ENCODE measurements at places on chromosomes 16 and 17.
A peak's percentile ranks its signal among the peaks of the same experiment; 100 is the strongest.

GRCh38 chr16:68707340-68708152 lies 29.5 kb upstream of the CDH1 start:
- no peak for DNase-seq

DNA sequence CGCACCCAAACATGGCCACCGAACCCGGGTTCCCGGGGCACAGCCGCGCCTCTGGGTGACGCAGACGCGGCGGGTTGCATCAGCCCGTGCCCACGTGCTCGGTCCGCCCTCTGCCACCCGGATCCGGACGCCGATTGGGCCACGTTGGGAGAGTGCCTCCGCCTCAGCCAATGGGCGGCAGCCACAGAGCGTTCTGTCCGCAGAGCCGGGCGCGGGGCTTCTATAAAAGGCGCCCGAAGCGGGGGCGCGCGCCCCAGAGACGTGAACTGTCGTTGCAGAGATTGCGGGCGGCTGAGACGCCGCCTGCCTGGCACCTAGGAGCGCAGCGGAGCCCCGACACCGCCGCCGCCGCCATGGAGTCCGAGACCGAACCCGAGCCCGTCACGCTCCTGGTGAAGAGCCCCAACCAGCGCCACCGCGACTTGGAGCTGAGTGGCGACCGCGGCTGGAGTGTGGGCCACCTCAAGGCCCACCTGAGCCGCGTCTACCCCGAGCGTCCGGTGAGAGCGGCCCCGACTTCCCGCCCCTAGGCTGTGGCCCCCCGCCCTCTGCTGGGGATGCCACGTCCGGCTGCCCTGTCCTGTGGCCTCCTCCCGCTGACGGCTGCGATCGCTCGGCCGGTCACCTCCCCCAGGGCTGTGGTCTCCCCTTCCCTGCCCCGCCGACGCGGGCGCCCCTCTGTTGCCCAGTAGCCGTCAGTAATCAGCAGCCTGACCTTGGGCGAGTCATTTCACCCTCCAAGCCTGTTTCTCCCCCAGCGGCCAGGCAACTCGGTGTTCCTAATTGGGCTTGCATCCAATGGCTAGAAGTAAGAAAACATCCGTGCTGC lies at the start of gene HERPUD1:
HERPUD1 (plus strand) TSS at position 251 of the 829 bp plus-strand sequence; CDS start at position 354, 103 bp downstream.
- DNase-seq: peak; percentile 92

GRCh38 chr16:27973678-27974077 lies 89.8 kb downstream of the GSG1L start:
- no peak for DNase-seq

GRCh38 chr16:82638095-82638798 lies 11.5 kb downstream of the CDH13 start:
- no peak for DNase-seq

- DNase-seq: peak; percentile 82
These were observed 65.2 kb downstream of the CYTH1 start for GRCh38 chr17:78716814-78717393.

DNA sequence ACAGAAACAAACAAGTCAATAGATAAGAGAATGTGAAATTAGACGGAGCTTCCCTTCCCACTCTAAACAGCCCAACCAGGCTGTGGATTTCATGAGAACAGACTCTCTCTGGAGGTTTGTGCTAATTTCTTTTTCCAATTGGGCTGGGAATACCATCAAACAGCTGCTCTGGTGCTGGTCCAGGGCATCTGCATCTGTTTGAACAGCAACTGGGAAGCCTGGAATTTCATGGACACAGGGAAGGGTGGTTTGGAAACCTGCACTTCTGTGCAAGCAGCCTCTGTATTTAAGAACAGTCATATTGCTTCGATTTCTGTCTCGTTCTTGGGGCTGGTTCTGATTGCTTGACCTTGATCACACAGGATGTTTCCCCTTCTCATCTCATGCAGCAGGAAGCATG lies 88.7 kb downstream of the FOXL1 start:
- DNase-seq: no peak

DNA sequence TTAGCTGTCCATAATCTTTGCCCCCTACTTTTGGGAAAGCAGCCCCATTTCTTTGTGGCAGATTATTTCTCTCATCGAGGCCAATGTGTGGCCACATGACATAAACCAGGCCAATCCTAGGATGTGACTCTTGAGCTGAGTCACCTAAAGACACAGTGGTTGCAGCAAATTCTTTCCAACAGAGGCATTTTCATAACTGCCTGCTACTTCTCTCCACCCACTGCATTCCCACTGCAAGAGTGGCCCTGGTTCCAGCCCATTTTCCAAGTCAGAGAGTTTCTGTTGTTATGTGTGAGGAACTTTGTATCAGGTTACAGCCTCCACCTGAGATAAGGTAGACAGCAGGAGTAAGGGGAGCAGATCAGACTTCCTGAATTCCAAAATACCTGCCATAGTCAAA lies 195.2 kb downstream of the RGS9 start:
- no peak for DNase-seq

DNA sequence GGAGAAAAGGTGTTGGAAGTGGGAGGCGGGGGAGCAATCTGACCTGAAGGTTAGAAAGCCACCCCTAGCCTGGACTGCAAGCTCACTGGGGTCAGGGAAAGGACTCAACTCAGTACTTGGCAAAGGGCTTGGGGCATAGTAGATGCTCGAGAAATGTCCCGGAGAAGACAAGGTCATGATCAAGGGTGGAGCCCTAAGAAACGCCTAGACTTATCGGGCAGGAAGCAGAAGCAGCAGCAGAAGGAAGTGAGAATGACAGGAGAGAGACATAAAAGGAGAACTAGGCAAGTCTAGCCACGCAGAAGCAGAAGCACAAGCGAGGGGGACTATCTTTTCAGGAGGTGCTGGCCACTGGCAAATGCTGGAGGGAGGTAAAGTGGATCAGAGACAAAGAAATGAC lies 10.2 kb downstream of the COTL1 start:
- no peak for DNase-seq

GRCh38 chr16:75296606-75297005 lies 45.2 kb upstream of the BCAR1 start:
- no peak for DNase-seq

DNA sequence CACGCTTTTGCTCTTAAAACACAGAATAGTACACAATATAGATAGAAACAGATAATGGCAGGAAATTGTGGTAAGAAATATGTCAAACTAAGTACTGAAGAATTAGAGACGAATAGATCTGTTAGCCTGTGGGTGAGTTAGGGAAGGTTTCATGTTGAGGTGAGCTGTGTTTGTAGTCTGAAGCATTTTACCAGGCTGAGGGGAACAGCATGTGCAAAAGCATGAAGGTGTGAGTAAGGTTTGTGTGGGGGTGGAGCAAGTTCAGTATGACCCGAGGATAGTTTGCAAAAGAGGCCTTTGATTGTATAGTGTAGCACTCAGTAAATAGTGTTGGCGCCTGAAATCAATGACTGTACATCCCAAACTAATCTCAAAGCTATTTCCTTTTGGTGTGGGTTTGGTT lies 13.8 kb downstream of the IGSF6 start:
- no peak for DNase-seq

GRCh38 chr16:66869424-66869823 lies 10.9 kb upstream of the PDP2 start:
- no peak for DNase-seq

- no peak for DNase-seq
These were observed 19.2 kb upstream of the SPNS2 start for GRCh38 chr17:4479340-4479981.

DNA sequence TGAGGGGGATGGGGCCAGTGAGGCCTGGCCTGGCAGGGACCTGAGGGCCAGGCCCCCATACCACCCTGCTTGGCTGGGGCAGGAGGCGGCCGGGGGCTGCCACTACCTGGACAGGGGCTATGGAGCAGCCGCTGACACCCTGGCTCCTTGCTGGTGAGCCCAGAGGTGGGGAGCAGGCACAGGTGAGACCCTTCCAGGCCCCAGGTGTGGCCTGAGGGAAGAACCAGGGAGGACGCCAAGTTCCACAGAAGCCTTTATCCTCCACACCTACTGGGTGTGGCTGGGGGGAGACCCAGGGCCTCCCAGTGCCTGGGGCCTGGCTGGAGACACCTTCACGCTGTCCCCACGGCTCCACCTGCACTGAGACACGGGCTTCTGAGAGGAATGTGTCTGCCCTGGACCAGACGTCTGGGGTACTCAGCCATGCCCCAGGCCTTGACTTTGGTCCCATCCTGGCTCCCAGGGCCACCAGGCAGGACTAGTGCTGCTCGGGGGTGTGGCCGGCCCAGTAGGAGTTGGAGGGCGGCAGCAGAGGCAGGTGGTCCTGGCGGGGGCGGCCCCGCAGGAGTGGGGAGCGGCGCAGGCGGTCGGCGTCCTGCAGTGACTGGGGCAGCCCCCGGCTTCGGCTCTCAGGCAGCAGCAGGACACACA lies 4.7 kb downstream of the SLC22A31 start:
- DNase-seq: no peak

- DNase-seq: no peak
These were observed 50.6 kb downstream of the MARF1 start for GRCh38 chr16:15592324-15592723.

DNA sequence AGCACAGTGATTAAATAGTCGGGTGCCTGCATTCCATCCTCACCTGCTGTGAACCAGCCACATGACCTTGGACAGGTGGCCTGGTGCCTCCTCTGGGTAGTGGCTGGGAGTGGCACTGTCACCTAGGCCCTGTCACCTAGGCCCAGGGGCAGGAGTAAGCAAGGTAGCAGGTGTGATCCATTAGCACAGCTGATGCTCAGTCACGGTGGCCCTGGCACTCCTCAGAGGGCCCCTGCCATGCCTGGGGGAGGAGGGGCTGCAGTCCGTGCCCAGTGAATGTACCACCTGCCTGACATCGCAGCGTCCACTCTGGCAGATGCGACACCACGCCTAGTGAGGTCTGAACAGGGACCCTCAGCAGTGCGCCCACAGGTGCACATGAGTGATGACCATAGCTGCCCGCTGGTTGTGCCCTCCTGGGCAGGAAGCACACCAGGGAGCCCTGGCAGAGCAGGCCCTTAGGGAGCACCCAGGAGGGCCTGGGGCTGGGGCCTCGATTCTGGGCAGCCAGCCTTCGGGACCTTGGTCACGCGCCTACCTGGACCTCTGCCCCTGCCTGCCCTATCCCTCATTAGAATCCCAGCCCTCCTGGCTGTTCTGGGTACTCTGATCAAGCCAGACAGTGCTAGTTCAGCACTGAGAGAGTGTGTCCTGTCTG lies 33.1 kb upstream of the CRISPLD2 start:
- DNase-seq: peak; percentile 59

- DNase-seq: peak; percentile 95
These were observed 12.7 kb downstream of the NDUFAF8 start for GRCh38 chr17:81251709-81252301.
